ENCODE measurements at places on chromosomes 16 and 17.

GRCh38 chr16:17224879-17225281 lies 245.9 kb downstream of the XYLT1 start:
- peak; percentile 50 for DNase-seq

DNA sequence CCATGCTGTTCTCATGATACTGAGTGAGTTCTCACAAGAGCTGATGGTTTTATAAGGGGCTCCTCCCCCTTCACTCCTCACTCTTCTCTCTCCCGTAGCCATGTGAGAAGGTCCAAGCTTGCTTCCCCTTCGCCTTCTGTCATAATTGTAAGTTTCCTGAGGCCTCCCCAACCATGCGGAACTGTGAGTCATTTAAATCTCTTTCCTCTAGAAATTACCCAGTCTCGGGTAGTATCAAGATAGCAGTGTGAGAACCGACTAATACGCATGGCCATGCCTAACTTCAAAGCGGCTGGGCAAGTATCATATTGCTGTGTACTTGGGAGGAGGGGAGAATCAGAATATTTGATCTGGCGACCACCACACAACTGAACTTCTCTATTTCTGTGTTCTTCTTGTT lies 88.3 kb downstream of the PRKCB start:
- no peak for DNase-seq

- DNase-seq: no peak
These were observed 965 bp upstream of the TMC6 start for GRCh38 chr17:78129351-78130089.

DNA sequence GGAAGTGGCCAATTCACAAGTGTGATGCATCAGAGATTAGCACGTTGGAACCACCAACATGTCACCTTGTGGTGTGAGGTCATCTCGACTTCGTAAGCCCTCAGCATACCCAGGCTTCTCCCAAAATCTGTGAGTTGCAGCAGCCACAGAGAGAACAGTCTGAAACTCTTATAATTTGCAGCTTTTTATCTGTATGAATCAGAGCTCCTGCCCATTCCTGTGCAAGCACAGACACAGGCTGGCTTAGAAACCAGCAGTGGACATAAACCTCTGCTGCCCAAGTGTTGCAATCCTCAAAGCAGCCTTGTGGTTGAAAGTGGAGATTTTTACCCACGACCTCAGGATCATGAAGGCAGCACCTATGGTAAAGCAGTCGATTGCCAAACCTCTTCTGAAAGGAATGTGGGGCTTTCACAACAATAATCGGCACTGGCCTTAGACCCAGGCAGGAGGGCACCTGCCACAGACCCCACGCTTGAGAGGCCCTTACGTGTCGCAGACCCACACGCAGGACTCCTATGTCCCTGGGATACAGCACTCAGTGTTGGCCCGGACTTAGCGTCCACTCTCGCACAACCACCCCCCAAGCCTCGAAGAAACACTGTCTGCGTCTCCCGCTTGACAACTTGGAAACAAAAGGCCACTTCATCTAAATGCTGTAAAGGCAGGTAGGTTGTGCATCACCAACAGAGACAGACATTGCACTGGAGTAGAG lies 24.5 kb upstream of the OSGIN1 start:
- DNase-seq: no peak

- DNase-seq: no peak
These were observed 49.5 kb upstream of the CMIP start for GRCh38 chr16:81394966-81395655.

GRCh38 chr17:33977729-33978514 lies 277.2 kb upstream of the CCL2 start:
- no peak for DNase-seq

DNA sequence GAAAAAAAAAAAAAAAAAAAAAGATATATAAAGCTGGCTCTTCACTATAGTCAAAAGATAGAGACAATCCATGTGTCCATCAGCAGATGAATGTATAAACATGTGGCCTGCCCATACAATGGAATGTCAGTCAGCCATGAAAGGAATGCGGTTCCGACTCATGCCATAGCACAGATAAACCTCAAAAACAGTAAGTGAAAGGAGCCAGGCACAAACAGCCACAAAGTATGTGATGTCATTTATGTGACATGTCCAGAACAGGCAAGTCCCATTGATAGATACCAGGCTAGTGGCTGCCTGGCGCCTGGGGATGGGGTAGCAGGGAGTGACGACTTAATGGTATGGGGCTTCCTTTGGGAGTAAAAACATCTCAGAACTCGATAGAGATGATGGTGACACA lies 155.7 kb downstream of the CMIP start:
- peak; percentile 90 for DNase-seq

GRCh38 chr17:69043098-69043734 lies 17.5 kb downstream of the ABCA9 start:
- DNase-seq: no peak

GRCh38 chr16:57720142-57720575 lies 15.4 kb upstream of the KATNB1 start:
- peak; percentile 38 for DNase-seq

DNA sequence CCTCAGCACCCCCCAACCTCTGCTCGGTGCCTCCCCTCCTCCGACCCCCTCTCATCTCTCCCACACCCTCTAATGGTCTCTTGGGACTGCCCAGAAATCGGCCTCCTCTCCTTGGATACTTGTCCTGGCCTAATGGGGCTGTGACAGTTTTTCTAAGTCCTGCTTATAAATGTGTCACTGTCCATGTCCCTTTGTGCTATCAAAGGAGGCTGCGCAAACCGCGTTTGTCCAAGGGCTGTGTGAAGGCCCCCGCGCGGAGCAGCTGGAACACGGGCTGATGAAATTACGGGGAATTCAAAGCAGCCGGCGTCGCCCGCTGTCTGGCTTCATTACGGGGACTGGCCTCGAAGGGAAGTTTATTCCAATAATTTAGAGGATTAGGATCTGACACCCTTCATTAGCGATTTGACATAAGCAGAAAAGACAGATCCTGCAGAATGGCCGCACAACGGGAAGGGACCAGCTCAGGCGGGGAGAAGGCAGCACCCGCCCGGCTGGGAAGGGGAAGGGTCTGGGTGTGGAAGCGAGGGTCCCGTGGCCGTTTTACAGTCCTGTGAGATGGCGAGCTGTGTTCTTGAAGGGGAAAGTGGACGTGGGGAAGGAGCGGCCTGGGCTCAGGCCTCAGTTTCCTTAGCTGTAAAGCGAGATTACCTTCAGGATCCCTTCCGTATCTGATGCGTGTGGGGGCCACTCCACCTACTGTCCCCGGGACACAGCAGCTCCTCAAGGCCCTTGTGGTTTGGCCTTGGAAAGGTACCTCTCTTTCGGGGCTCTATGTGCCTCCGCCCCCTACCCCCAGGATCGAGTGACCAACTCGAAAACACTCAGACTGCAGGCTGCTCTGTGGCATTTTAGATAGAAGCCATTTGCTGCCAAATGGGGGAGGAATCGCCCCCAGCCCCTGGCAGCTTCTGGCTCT lies 1.6 kb upstream of the WFIKKN2 start:
- no peak for DNase-seq

DNA sequence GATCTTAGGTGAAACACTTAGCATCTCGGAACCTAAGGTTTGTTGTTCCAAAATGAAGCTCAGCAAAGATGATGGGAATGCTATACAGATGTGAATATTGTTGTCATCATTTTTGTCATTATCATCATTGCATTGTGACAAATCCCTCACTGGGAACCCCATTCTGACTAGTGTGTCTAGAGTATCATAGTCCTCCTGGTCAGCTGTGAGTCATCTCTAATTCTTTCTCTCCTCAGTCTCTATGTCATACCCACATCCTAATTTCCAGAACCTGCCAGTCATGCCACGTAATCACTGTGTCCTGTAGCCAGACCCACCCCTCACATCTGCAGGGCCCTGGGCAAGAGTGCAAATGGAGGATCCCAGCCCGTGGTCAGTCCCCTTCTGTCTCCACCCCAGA lies 60.5 kb upstream of the CLEC3A start:
- no peak for DNase-seq

GRCh38 chr17:28476076-28476865 lies 2.8 kb downstream of the SLC13A2 start:
- no peak for DNase-seq

GRCh38 chr17:28956112-28956511 lies 4.8 kb upstream of the PHF12 start:
- DNase-seq: no peak

- DNase-seq: no peak
These were observed 101.0 kb downstream of the ABCC6 start for GRCh38 chr16:16122264-16122663.

All from SW480 (cell line).